Keratinocyte (primary cell): ENCODE measurements at places on chromosomes 12 and 14.

- DNase-seq, result peak; percentile 4
- no peaks in the 10 kb centered on the region for H3K4me1 ChIP-seq
- H3K4me3 ChIP-seq, result no peak overlapping the region
- no peak overlapping the region for H3K27ac ChIP-seq
These were observed 376.9 kb downstream of the GALC start for GRCh38 chr14:87615822-87616679.

GRCh38 chr14:33229269-33229929 is 290.7 kb downstream of the NPAS3 start:
- no peak overlapping the region for H3K4me3 ChIP-seq
- no peak for DNase-seq
- no peaks in the 10 kb centered on the region for H3K4me1 ChIP-seq

GRCh38 chr12:101455685-101456084 is 19.5 kb upstream of the SPIC start:
- H3K36me3 ChIP-seq, result no peaks in the 10 kb centered on the region
- no peak for DNase-seq
- H3K4me3 ChIP-seq, result no peak overlapping the region

DNA sequence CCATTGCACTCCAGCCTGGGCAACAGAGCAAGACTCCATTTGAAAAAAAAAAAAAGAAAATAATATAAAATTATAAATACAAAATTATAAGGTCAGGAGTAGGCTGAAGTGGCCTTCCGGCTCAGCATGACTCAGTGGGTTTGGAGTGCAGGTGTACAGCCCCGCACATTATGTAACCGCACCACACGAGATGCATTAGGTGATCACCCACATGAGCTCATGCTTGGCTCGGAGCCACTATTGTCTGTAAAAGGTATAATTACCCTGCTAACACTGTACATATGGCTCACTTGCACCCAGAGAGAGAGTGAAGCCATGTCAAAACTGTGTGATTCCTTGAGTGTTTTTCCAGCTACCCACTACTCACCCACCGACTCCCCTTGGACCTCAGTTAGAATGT is 557.0 kb downstream of the SLC6A15 start:
- H3K27me3 ChIP-seq, result no peaks in the 10 kb centered on the region
- DNase-seq, result no peak
- H3K4me1 ChIP-seq, result no peaks in the 10 kb centered on the region
- H3K4me3 ChIP-seq, result no peak overlapping the region
- H3K36me3 ChIP-seq, result no peaks in the 10 kb centered on the region

- no peaks in the 10 kb centered on the region for H3K4me1 ChIP-seq
- H3K27me3 ChIP-seq, result no peaks in the 10 kb centered on the region
- H3K4me3 ChIP-seq, result no peak overlapping the region
These were observed 15.0 kb downstream of the PMCH start for GRCh38 chr12:102182635-102183034.

DNA sequence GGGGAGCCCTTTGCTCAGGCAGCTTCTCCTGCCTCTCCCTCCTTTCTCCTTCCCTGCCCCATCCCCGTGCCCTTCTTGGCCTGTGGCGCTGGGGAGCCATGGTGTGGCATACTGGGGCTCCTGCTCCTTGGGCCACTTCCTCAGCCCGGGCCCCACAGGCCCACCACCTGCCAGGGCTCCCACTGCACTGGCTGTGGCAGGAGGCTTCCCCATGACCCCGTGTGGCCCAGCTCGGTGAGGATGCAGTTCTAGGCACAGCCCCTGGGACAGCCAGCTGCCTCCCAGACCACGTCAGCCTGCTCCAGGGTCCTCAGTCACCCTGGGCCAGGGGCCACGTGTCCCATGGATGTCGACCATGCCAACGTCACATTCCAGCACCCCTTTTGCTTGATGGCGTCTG is 13.0 kb upstream of the AMN start:
- DNase-seq, result no peak
- H3K27ac ChIP-seq, result no peak overlapping the region
- H3K27me3 ChIP-seq, result no peaks in the 10 kb centered on the region
- H3K4me3 ChIP-seq, result no peak overlapping the region

- H3K27ac ChIP-seq, result peak overlapping the region; percentile 36
- DNase-seq, result no peak
- H3K27me3 ChIP-seq, result no peaks in the 10 kb centered on the region
- peaks cover 62% of the 10 kb centered on the region for H3K4me1 ChIP-seq
- peaks cover under 1% of the 10 kb centered on the region for H3K36me3 ChIP-seq
These were observed 56.7 kb downstream of the BCL11B start for GRCh38 chr14:99215277-99215676.

GRCh38 chr12:131867891-131868675 is 26.3 kb upstream of the ULK1 start:
- H3K4me3 ChIP-seq, result no peak overlapping the region
- H3K36me3 ChIP-seq, result no peaks in the 10 kb centered on the region
- peaks cover 38% of the 10 kb centered on the region for H3K4me1 ChIP-seq
- H3K27me3 ChIP-seq, result no peaks in the 10 kb centered on the region

GRCh38 chr14:64324461-64324860 is 30.3 kb upstream of the ESR2 start:
- H3K4me3 ChIP-seq, result no peak overlapping the region
- no peaks in the 10 kb centered on the region for H3K4me1 ChIP-seq
- no peaks in the 10 kb centered on the region for H3K36me3 ChIP-seq
- DNase-seq, result no peak
- H3K27me3 ChIP-seq, result no peaks in the 10 kb centered on the region
- H3K27ac ChIP-seq, result no peak overlapping the region

GRCh38 chr12:49147384-49147783 is 16.2 kb upstream of the TUBA1B start:
- H3K36me3 ChIP-seq, result no peaks in the 10 kb centered on the region
- H3K4me3 ChIP-seq, result no peak overlapping the region
- no peaks in the 10 kb centered on the region for H3K27me3 ChIP-seq
- H3K4me1 ChIP-seq, result no peaks in the 10 kb centered on the region
- no peak for DNase-seq

GRCh38 chr14:37864861-37865718 is 269.7 kb downstream of the TTC6 start:
- no peaks in the 10 kb centered on the region for H3K36me3 ChIP-seq
- no peaks in the 10 kb centered on the region for H3K27me3 ChIP-seq
- peaks cover 16% of the 10 kb centered on the region for H3K4me1 ChIP-seq
- H3K4me3 ChIP-seq, result no peak overlapping the region
- DNase-seq, result no peak

DNA sequence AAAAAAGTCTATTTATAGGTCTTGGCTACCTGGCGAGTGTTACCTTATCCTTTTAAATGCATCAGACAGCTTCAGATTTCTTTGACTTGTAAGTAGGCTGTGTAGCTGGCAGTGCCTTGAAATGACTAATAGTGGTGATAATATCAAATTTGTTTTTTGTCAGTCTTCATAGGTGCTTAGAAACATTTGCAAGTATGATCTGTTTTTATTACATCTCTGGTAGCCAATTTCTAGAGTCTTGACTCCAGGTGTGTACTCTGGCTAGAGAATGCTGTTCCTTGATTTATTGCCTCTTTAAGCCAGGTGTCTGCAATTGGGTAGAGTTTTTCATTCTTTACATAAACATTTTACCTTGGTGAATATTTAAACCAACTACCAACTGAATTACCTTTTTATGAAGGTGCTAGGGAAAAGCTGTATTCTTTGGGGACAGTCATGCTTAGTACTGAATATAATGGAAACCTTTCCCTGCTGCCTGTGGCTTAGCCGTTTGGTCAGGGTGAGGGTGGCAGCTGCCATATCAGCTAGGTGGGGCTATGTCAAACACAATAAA is 32.6 kb downstream of the MLXIP start:
- peak overlapping the region; percentile 5 for H3K4me3 ChIP-seq
- no peaks in the 10 kb centered on the region for H3K36me3 ChIP-seq
- peak; percentile 84 for DNase-seq
- H3K4me1 ChIP-seq, result peaks cover 39% of the 10 kb centered on the region
- no peaks in the 10 kb centered on the region for H3K27me3 ChIP-seq
- peak overlapping the region; percentile 97 for H3K27ac ChIP-seq

DNA sequence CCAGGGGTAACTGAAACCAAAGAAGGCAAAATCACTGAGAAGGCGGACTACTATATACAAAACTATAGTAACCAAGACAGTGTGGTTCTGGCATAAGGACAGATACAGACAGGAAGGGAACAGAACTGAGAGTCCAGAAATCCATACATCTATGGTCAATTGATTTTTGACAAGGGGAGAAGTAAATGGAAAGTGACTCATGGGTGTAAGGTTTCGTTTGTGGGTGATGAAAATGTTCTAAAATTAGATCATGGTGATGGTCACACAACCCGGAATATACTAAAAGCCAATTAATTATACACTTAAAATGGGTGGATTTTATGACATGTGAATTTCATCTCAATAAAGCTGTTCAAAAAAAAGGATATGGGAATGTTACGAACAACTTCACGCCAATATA is 18.7 kb downstream of the ANGEL1 start:
- H3K4me3 ChIP-seq, result no peak overlapping the region
- H3K4me1 ChIP-seq, result no peaks in the 10 kb centered on the region
- DNase-seq, result no peak
- H3K27me3 ChIP-seq, result no peaks in the 10 kb centered on the region
- no peak overlapping the region for H3K27ac ChIP-seq
